ENCODE measurements at places on chromosomes 1 and 21.

DNA sequence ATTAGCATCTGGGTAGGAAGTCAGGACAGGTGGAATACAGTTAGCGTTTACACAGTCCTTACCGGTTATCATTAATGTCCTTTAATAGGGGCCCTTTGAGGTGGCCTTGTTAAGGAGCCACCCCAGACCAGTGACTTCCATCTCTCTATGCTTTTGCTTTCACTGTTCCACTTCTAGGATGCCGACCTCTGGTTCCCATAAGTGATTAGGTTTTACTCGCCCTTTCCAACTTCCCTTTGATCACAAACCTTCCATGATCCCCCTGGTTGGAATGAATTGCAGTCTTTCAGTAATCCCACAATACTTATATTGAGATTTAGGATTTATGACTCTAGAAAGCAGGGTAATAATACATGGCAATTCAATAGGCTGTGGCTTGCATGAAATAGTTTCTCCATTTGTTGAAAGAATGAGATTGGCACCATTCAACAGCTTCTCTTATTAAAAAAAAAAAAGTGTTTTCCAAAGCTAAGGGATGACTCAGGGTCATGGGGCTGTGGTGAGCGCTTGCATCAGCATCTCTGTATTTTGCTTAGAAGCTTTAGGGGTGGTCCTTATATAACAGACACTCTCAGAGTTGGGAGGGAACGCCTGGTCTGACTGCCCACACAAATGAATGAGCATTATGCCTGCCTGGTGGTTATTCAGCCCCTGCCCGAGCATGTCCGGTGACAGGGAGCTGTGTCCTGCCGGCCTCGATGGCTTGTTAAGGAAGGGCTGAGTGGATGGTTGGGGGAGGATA lies 110.5 kb downstream of the CNIH3 start:
- DNase-seq, result no peak

DNA sequence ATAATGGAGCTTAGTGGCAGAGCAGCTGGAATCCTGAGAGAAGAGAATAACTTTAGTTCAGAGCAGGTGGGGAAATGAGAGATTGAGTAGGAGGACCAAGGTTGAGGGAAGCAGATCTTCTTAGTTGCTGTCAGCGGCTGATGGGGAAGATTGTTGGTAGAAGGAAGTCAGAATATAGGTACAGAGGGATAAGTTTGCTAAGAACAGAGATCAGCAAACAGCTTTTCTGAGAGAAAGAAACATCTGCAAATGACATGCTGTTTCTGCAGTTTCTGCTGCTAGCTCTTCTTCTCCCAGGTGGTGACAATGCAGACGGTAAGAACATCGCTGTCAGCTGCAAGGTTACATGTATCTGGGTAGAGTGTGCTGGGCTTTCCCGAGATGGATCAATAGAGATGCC lies at the start of gene CD1C:
CD1C (plus strand) TSS at position 113 of the 400 bp plus-strand sequence; CDS start at position 255, 142 bp downstream.
- no peak for DNase-seq

GRCh38 chr1:74690364-74690696 lies 16.7 kb upstream of the ERICH3 start:
- DNase-seq, result no peak

- DNase-seq, result no peak
These were observed 40.0 kb upstream of the CTPS1 start for GRCh38 chr1:40939320-40940059.

Data from 8988T (cell line).